Stimulated activated CD4-positive, alpha-beta T cell treated with anti-CD3 and anti-CD28 coated beads, TNF-alpha, amount 100 ng/mL, for 1 hour (primary cell): ENCODE measurements at places on chromosomes 7 and 10.

DNA sequence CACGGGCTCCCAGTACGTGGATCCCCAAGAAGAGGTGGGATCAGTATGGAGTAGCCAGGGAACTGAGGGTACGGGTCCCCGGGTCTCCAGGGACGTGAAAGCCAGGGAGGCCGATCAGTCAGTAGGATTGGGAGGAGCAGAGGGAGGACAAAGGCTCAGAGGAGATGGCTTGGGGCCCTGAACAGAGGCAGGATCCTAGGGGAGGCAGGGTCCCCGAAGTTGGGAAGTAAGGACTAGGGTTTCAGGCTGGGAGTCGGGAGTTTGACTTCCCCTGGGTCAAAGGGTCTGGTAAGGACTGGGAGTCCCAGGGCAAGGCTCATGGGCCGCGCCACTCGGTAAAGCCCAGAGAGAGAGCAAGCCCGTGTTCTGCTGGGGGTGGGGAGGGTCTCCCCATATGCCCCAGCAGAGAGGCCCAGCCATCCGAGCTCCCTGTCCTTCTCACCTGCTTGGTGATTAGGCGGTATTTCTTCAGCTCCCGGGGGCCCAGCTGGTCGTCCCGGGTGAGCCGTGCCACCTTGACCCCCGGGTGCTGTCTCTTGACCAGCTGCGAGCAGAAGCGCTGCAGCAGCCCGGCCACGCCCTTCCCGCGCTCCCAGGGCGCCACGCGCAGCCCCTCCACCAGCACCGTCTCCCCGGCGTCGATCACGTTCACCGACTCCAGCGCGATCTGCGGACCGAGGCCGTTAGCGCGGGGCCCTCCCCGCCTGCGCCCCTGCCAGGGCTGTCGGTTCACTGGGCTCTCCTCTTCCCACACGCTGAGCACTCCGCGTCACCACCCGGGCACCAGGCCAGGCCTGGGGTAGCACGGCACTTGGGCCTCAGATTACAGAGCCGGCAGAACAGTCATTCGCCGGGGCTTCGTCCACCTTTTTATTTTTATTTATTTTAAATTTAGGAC lies 7.0 kb downstream of the NAT16 start:
- DNase-seq: no peak

DNA sequence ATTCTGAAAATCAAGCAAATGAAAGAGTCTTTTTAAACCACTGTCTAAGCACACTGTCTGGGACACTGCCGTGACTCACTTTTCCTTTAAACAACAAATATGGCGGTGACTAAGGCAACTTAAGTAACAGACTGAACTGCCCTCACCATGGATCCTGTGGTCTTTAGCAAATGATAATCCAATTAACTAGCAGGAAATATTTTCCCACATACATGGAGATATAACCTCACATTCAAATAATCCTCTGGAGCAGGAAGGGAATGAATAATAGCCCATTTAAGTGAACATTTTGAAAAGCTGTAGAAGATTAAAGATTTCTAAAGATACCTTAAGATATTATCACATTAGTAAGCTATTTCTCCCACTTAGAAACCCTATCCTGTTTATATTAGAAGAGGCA lies 40.3 kb upstream of the LRRC17 start:
- DNase-seq: no peak

DNA sequence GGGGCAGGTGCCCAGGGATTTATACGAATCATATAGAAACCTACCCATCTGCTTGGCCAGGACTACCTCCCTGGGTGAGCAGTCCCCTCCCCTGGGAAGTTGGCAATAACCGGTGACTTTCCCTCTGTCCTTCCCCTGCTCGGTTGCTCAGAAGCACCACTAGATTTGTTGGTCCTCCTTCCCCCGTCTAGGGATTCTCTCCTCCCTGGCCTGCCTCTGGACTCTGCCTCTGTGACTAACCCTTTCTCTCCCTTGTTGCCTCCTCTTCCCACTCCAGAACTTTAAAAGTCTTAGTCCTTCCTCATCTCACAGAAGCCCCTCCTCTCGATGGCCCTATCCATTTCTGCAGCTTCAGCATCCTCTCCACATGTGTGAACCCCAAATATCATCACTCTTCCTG lies 9.8 kb downstream of the CALHM3 start:
- DNase-seq: no peak

DNA sequence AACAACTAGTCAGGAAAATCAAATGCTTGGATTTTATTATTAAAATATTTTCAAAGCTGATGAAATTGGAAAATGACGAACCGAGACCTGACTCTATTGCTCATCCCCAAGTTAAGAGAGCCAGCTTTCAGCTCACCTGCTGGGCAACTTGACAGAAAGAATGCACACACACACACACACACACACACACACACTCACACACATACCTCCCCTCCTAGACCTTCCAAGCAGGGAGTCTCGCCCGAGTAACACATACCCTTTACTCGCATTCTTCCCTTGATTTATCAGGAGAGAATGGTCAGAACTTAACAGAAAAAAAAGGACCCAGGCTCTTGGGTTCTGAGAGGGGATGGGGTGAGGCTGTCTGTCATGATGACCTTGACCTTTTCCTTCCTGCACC lies 19.1 kb downstream of the GPRIN2 start:
- no peak for DNase-seq

DNA sequence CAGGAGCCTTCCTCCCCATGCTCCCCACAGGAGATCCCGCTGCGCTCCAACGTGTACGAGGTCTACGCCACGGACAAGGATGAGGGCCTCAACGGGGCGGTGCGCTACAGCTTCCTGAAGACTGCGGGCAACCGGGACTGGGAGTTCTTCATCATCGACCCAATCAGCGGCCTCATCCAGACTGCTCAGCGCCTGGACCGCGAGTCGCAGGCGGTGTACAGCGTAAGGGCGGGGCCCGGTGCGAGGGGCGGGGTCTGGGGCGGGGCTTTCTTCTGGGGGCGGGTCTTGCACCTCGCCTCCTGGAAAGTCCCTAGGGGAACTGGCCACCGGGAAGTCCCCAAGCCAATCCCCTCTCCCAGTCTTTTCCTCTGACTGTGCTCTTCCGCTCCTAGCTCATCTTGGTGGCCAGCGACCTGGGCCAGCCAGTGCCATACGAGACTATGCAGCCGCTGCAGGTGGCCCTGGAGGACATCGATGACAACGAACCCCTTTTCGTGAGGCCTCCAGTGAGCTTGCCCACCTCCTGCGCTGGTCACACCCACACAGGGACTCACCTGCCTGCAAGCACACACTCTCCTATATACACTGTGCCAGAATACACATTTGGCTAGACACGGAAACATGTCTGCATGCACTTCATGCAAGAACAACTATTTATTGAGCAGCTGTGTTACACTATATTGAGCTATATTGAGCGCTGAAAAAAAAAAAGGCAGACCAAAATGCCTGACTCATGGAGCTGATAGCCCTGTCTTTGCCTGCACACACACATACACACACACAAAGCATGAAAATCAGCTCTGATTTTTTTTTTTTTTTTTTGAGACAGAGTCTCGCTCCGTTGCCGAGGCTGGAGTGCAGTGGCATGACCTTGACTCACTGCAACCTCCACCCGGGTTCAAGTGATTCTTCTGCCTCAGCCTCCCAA lies 32.7 kb upstream of the VSIR start:
- no peak for DNase-seq

GRCh38 chr7:5580714-5581395 lies 157.2 kb upstream of the TNRC18 start:
- no peak for DNase-seq

- no peak for DNase-seq
Observed at GRCh38 chr7:30735631-30736030, 16.3 kb upstream of the INMT start.

- DNase-seq: no peak
Observed at GRCh38 chr7:77266291-77266794, 66.7 kb upstream of the FGL2 start.

DNA sequence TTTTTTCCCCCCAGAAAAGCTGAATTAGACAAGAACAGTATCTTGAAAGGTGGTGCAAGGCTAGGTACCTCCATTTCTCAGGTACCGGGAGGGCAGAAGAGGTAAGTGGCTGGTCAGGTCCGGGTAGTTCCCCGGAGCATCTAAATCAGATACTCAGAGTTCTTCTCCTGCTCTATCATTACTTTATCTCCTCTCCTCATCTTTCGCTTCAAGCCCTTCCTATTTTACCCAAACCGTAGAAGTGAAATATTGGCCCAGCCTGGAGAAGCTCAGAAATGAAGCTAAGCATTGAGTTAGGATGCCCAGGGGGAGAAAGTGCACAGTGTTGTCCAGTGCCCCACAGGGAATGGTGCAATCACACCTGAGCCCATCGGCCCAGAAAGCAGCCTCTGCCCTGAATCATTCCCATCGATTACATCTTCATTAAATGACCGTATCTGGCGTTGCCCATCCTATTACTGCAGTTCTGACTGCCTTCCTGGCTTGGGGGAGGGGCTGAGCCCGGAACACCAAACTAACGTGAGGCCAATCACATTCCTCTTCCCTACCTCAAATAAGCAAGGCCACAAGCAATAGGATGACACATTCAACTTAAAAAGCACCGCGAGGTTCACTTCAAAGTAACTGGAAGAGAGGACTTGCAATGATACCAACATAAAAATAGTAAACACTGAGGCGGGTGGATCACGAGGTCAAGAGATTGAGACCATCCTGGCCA lies 116.5 kb downstream of the PRPF18 start:
- DNase-seq: no peak

DNA sequence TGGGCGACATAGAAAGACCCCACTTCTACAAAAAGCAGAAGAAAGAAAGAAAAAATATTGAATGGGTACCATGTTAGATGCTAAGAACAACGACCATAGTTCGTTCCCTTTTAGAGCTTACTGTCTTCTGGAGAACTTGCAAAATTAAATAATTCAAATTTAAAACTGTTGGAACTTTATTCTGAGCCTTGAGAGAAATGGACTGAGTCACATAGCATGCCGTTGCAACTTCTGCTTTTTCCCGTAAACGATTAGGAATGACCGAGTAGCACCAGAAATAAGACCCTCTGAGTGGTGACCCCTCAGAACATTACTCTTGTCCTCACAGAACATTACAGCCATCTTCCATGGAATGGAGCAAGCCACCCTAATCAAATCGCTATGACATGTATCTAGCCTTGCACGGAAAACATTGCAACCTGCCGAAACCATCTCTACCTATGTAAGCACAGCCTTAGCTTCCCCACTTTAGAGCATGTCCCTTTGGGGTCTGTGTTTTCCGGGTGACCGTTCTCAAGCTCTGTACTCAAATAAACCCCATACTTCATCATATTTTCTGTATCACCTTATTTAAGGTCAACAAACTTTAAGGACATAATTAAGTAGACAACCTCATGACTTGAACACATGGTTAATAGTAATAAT lies 179.1 kb downstream of the PRKCQ start:
- no peak for DNase-seq
